ENCODE measurements at places on chromosomes 2 and 18. TPM values are rescaled to one million over a fixed set of nuclear protein-coding genes. Genes with fewer than 3 reads are reported as not detected.
A peak's percentile ranks its signal among the peaks of the same experiment; 100 is the strongest.

GRCh38 chr2:129857200-129857599, 122.3 kb upstream of the RAB6C start:
- DNase-seq: no peak

DNA sequence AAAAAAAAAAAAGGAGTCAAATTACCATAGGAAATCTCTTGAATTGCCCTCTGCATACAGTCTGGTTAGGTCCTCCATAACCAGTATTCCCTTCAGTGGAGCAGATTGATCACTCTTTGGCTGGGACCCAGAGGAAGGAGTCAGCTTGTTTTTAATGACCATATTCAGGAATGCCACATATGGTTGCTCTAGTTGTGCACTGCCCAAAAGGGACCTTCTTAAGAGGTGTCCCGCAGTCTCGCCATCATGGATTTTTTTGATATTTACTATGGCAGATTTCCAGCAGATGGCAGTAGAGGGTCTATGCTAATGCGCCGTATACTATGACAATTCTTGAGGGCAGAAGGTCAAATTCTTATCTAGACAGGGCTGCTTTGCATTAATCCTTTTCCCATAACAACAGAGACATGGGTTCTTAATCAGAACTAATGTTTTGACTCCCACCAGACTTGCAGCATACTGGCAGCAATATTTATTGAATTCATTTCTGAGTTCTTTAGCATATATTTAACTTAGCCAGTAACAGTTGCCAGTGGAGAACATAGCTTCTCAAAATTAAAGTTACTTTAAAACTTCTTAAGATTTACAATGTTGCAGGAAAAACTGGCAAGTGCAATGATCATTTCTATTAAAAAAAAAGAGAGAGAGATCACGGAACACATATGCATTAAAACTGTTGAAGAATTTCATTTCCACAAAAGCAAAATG, 31.8 kb upstream of the INPP4A start:
- DNase-seq: peak; percentile 60

DNA sequence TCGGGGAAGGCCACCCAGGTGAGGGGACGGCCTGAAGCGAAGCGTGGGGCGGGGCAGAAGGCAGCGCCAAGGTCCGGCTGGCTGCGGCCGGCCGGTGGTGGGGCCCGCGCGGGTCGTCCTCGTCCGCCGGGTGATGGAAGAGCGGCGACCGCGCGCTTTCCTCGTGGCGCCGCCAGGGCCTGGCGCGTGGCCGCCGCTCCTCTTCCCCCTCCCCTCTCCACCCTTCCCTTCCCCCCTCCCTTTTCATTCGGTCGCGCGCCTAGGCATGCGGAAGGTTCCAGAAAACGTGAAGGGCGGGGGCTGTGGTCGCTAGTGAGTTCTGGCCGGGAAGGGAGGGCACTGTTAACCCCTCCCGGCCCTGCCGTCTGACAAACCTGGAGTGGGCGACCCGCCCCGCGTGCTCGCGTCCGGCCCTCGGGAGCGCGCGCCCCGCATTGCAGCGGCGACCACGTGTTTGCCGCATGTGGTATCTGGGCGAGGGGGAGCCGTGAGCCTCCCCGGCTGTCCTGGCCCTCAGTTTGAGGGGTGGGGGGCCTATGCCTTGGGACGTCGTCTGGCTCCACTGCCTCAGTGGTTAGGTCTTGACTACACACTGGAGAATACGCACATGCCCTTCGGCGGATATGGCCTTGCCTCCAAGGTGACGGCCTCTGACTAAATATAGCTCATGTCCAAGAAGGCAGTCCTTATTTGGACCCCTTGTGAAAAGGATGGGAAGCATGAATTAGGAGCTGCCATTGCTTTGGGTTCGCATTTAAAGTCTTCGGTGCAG, 579 bp downstream of the MAT2A start:
- no peak for DNase-seq

GRCh38 chr2:51420511-51420910, 388.6 kb upstream of the NRXN1 start:
- DNase-seq: no peak

GRCh38 chr2:67974559-67975430, 88.0 kb downstream of the C1D start:
- DNase-seq: no peak

DNA sequence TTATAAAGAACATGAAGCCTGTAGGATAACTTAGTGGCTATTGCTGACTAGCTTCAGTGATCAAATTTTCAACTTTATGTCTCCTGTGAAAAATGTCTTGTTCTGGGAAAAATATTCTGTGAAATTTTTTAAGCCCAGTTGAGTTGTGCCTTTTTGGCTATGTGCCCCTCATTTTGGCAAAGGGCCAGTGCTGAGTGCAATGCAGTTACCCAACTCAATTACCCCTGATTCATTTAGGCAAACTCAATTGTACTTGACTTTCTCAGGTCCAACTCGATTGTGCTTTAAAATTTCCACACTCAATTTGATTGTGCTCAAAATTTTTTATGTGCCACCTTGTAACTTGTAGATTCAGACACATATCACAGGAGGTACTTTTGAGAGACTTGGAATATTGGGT, 548.8 kb upstream of the NRP2 start:
- DNase-seq: no peak

DNA sequence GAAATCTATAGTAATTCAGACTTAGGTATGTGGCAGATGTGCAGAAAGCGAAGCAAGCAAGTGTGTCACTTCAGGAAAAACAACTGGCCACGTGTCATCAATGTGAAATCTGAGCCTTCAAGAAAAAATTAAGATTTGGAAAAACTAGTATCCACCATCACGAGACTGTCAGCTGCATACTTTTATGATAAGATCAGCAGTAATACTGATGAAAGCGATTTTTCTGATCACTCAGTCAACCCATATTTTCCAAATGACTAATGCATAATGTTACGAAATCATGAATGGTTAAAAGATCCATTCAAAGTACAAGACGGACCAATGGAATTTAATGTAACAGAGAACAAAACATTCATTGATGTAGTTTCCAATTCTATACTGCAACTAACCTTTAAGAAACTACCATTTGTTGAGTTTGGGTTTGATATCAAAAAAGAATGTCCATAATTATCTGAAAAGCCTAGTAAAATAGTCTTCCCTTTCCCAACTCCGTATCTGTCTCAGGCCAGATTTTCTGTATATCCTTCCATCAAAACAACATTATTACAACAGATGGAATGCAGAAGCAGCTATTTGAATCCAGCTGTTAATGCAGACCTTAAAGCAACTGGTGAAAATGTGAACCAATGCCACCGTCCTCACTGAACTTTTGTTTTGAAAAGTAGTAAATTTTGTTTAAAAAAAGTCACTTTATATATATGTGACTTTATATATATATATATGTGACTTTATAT, 17.0 kb upstream of the BCL2 start:
- DNase-seq: peak; percentile 29

DNA sequence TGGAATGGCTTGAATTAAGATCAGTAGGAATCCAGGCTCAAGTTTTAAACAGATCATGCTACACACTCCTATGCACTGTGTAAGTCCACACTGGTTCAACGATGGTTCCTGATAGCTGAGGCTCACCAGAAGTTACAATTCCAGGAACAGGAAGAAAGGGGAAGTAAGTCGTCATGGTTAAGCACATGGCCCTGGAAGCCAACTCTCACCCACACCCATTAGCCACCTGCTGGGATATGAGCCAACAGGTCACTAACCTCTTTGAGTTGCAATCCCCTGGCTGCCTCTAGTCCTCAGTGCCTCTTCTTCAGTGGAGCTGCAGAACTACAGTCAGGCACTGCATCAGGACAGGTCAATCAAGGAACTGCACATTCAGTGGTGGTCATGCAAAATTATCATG, 133.5 kb downstream of the TMEM182 start:
- no peak for DNase-seq

- DNase-seq: no peak
Measured at GRCh38 chr18:20996418-20996817, 115.2 kb downstream of the ROCK1 start.

- DNase-seq: no peak
Measured at GRCh38 chr2:53510401-53510800, 257.2 kb upstream of the CHAC2 start.

- no peak for DNase-seq
Measured at GRCh38 chr2:227411990-227412350, 24.2 kb upstream of the SCYGR1 start.

The ABCG5 gene
- not detected for total RNA-seq

The WNT6 gene
- not detected for total RNA-seq

The CD28 gene
- 0.12 TPM for total RNA-seq

The CHRND gene
- total RNA-seq: not detected

The UNC80 gene
- total RNA-seq: 0.06 TPM

The GALM gene
- 4.8 TPM for total RNA-seq

The DES gene
- not detected for total RNA-seq

All from glomerular endothelial cell (primary cell).